ENCODE measurements at places on chromosomes 2 and 18.

DNA sequence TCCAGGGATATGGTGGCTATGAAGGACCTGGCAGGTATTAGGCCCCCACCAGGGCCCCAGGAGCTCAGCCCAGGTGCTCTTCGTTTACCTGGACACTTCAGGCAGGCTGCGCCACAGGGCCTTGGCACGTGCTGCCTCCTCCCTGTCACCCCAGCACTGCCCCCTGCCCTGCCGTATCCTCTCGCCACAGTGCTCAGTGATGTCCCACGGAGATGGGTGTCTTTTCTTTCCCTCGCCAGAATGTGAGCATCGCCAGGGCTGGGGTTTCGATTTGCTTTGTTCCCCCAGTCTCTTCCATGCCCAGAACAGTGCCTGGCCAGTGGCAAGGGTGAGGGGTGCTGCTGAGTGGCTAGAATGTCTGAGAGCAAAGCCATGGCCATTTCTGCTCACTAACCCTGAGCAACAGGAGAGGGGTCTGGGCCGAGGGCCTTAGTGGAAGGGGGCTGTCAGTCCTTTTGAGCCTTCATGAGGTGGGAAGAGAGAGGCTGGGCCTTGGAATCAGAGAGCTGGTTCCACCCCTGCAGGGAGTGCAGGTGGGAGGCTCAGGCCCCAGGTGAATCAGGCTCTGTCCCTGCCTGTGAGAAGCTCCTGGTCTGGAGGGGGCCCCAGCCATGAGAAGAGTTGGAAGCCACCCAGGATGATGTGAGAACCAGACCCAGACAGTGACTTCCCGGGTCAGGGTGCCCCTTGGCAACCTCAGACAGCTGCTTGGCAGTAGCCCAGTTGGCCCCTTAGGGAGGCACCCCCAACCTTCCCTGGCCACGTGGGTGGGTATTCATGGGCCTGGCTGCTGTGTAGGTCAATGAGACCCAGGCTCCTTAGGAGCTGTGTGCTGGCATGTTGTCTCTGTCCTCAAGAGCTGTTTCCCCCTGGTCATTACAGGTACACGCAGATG lies 129.9 kb upstream of the HS6ST1 start:
- DNase-seq = no peak

- no peak for DNase-seq
Measured at GRCh38 chr2:179793238-179793637, 68.2 kb downstream of the ZNF385B start.

DNA sequence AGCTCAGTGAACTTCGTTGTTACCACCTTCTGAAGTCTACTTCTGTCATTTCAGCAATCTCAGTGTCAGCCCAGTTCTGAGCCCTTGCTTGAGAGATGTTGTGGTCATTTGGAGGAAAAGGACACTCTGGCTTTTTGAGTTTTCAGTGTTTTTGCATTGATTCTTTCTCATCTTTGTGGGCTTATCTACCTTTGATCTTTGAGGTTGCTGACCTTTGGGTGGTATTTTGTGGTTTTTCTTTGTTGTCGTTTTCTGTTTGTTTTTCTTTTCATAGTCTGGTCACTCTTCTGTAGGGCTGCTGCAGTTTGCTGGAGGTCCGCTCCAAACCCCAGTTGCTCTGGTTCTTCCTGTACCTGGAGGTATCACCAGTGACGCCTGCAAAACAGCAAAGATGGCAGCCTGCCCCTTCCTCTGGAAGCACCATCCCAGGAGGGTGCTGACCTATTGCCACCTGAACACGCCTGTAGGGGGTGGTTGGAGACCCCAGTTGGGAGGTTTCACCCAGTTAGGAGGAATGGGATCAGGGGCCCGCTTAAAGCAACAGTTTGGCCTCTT lies 74.7 kb downstream of the EPC2 start:
- DNase-seq = no peak

- DNase-seq = no peak
Measured at GRCh38 chr2:67462738-67463496, 65.8 kb downstream of the ETAA1 start.

- DNase-seq = no peak
Measured at GRCh38 chr2:188295067-188295685, 3.5 kb downstream of the GULP1 start.

GRCh38 chr2:26471289-26471688 lies 6.6 kb downstream of the OTOF start:
- DNase-seq = no peak

DNA sequence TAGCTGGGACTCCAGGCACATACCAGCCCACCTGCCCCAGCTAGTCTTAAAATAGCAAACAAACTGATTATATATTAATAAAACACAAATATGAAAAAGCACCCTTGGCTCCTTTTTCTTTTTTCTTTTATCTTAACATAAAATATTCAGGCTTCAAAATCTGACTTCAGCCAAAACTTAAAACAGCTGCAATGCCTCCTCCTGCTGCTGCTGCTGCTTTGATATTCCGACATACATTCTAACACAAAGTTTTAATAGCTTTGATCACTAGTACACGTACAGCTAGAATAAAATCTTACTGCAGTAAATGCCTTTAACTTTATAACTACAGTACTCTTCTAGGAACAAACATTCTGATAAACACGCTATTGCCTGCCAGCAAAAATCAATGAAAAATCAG lies 71.4 kb upstream of the RNU4ATAC start:
- no peak for DNase-seq

- no peak for DNase-seq
Measured at GRCh38 chr2:19187323-19188020, 171.0 kb downstream of the OSR1 start.

DNA sequence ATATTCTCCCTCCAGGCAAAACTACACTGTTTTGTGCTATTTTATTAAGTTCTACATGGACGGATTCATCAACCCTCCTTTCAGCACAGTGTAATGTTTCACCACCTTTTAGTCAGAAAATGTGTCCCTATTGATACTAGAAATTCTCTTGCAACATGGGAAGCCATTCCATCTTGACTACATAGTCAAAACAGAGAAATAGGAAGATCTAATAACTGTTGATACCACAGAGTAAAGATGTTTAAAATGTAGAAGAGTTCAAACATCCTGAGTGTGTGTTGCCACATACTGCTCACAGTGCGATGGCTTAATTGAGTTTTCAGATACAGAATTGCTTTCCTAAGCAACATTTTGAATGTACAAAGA lies 492.2 kb upstream of the RAB12 start:
- no peak for DNase-seq

DNA sequence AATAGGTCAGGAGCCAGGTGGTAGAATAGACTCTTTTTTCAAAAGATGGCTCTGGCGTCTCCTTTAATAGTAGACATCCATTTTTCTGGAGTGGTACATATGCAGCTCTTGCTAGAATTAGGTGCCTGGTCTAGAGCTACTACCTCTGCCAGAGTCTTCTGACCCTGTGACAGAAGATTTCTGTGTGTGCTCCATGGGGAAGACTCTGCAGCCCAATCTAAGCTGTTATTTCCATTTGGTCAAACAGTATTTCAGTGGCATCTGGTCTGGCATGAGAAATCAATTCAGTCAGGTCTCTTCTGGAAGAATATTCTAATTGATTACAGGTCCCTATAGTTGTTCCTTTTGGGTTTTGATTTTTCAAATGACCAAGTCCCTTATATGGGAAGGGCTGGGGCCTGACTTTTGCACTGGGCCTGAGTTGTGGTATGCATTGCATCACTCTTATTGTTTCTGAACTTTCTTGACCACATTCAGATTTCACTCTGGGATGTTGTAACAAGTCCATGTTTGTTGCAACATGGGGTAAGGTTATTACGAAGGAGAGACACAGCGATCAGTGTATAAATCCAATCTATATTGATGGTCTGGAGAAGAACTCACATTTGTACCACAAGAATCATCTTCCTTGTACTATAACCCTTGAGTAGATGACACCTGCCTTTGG lies 12.1 kb downstream of the MXD1 start:
- no peak for DNase-seq

DNA sequence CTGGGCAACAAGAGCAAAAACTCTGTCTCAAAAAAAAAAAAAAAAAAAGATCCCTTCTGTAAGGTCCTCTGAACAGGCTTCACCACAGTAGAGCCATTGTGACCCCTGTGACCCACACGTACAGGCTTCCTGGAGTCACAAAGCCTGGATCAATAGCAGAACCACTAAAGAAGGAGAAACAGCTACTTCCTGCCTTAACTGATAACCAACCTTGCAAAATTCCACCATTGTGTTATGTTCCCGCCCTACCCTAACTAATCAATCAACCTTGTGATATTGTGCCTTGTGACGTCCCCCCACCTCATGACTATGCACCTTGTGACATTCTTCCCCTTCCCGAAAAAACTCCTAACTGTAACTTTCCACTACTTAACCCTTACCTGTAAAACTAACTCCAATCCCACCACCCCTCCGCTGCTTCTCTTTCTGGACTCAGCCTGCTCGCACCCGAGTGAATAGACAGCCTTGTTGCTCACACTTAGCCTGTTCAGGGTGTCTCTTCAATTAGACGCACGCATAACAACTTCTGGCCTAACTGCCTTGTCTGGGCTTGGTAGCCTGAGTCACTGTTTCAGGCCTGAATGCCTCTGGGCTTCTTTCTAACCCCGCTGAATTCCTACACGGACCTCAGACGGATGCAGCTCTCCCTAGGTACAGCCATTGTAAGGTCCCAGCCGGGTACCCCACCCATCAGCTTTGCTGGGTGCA lies 13.9 kb downstream of the SCYGR8 start:
- DNase-seq = no peak
